Stimulated activated CD4-positive, alpha-beta T cell treated with anti-CD3 and anti-CD28 coated beads, Interleukin-15, amount 100 ng/mL, for 1 hour (primary cell): ENCODE measurements at places on chromosomes 2 and 18.

DNA sequence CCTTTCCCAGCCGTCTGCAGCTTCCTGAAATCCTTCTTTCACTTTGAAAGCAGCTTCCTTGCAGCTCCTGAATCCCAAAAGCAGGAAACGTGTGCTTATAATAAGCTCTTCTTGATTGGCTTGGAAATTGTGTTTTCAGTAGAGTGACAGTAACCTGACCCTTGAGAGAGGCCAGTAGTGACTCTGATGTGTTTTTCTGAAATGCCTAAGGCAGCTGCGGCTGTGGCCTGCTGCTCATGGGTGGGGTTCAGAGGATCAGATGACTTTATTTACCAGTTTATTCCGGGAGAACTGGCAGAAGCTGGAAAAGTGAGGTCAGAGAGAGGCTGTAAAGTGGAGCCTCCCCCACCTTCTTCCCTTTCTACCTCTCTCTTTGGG lies 31.9 kb upstream of the RPIA start:
- no peak for DNase-seq

DNA sequence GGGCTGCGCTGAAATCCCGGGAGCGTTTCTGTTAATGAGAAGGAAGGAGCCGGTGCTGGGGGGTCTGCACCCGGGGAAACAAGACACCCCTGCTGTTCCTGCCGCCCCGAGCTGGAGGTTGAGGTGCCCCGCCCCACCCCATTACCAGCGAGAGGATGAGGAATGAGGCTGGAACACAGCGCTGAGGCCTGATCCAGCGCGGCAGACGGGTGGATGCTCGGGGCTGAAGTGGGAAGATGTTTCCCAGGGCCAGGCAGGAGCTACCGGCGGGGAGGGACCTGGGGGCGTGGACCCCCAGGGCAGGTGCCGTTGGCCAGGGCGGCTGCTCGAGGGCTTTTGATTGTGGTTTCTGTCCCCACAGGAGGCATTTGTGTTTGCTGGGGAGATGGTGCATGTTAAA lies 134.3 kb upstream of the CTDP1 start:
- no peak for DNase-seq

DNA sequence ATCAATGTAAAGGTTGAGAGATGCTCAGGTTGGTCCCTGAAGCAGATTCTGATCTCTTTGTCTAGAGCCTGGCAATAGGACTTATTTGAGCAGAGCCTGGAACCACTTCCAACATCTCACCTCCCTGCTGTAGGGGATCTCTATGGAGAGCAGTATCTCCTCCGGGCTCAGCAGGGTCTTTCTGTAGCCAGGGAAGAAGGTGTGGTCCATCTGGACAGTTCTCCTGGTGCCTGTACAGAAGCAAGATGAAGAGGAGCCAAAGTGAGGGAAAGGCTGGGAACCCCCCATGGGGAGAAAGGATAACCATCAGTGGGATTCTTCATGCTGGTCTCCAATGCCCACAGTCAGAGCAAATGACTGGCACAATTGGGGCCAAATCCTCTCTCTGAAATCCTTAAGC lies 34.8 kb downstream of the XDH start:
- DNase-seq = no peak

DNA sequence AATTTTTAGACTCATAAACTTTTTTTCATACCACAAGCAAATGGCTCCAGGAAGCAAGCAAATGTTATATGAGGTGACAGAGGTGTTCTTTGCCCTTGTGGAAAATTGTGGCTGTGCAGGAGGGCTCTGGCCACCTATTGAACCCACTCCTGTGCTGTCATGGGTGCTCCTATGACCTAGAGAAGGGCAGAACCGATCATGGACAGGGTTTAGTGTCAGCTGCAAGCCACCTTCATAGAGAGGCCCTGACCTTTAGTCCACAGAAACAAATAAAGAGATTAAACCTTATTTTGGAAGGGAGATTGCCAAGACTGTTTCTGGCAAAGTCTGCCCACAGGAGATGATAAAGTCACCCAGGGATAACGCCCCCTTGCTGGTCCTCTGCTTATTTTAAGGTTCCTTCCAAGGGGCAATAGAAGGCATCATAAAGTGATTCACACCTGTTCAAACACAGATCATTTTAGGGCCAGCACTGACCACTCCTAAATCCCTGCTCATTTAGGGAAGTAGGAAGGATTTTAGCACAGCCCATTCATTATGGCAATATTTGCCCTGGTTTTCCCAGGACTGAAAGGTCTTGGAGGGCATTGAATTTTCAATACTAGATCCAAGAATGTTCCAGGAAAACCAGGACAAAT lies 26.1 kb upstream of the STAT4 start:
- DNase-seq = no peak

GRCh38 chr18:50401295-50401694 lies 26.4 kb downstream of the SKA1 start:
- DNase-seq = no peak
